Fibroblast of mammary gland (primary cell): ENCODE measurements at places on chromosomes 5 and 9.

GRCh38 chr9:28293369-28294090 is 720.2 kb upstream of the C9orf72 start:
- DNase-seq = no peak

- DNase-seq = peak; percentile 44
Measured at GRCh38 chr5:7852542-7852941, 1.6 kb upstream of the CFAP90 start.

DNA sequence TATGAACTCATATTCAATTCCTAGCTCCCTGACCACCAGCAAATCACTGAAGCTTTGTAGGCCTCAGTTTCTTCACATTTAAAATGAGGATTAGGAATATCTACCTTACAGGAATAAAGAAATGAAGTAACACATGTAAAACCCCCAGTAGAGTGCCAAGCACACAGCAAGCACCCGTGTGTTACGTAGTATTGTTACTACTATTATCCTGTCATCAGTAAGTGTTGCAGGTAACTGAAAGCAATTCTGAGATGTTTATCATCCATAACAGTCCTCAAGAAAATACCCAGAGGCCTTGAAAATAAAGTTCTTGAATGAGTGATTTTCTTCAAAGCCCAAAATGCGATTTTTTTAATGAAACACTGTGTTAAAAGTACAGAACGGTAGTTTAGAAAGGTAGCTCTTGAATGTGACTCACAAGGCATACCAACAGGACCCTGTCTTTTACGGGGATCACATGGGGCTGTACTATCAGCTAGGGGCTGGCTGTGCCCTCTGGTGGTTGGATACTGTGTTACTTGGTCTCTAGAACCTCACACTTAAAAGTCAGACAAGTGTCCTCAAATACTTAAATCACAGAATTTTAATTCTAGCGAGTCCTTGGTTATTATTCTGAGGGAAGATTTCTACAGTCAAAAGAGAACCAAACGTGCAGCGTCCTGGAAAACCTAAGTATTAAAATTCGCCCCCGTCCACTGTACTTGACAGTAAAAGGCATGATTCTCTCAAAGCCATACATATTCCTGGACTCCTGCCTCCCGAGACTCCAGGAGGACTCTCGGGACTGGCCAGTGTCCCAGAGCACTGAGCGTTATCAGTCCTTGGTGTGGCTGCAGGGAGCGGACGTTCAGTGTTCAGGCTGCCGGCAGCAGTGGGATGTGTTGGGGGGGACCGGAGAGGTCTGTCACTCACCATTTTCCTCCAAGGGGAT is 725 bp downstream of the NDUFB6 start:
- DNase-seq = peak; percentile 81

- DNase-seq = peak; percentile 19
Measured at GRCh38 chr9:31119890-31120454, 1264.5 kb upstream of the ACO1 start.

DNA sequence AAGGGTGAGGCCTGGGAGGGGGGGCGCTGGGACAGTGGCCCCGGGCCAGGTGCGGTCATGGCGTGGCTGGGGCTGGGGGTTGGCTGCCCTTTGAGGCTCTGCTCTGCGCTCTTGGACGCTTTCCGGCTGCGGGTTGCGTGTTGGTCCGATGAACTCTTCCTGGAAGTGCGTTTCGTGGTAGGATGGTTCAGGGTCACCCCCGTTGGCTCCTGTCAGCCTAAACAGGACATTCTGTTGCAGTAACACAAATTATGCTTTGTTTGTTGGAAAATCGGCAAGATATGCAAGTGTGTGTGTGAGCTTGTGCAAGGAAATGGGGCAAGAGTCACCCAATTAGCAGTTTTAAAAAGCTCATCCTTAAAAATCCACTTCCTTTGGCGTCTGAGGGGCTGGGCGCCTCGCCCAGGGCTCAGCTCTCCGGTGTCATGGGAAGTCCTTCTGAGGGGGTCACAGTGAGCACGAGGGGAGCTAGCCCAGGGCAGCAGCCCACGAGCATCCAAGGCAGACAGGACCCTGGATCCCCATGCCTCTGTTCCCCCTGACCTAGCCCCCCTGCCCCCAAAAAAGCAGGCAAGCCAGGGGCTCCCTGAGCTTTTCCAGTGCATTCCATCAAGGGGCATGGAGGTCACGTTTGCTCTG is 22.2 kb upstream of the RNU6ATAC start:
- DNase-seq = peak; percentile 26

GRCh38 chr9:86941197-86941596 is 6.1 kb downstream of the GAS1 start:
- DNase-seq = no peak

- no peak for DNase-seq
Measured at GRCh38 chr5:68306361-68307014, 90.9 kb downstream of the PIK3R1 start.

- DNase-seq = peak; percentile 65
Measured at GRCh38 chr5:103475629-103476240, 86.9 kb downstream of the NUDT12 start.

DNA sequence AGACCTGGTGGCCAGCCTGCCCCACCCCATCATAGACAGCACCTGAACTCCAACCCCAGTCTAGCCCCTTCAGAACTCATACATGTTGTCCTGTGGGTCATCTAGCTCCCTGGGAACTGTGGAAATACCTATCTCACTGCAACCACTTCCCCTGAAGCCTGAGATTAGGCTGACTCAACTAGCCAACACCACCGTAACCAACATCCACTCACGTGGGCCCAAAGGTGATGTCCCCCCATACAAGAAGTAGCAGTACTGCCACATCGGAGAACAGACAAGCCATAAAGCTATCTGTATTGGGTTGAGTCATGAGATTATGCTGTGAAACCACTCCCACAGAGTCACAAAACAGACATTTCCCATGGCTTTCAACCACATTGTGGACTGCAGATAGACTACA is 46.6 kb downstream of the OSMR start:
- no peak for DNase-seq

- DNase-seq = peak; percentile 63
Measured at GRCh38 chr5:155532621-155533311, 519.2 kb downstream of the KIF4B start.

DNA sequence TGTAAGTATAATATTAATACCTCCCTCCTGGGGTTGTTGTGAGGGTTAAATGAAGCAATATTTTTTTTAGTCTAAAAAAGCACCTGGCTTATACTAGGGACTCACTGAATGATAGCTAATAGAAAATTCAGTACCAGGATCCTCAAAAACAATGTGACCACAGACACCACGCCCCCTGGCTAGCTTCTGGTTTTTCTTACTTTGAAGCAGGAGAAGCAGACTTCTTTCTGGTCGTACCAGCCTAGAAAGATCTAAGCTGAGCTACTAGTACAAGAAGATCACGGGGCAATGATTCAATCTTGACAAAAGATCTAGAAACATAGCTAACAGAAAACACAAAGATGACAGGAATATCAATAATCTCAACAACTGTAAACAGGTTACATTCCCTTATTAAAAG is 218.5 kb upstream of the SLC30A5 start:
- no peak for DNase-seq

- peak; percentile 89 for DNase-seq
Measured at GRCh38 chr5:125870256-125870655, 553.0 kb upstream of the GRAMD2B start.
